NCI-H1694 treated with DMSO at 0.1 percent for 48 hours (cell line): ENCODE measurements at places on chromosomes 11 and 22.

- no peak for DNase-seq
These were observed 653 bp downstream of the NAGA start for GRCh38 chr22:42069801-42070516.

DNA sequence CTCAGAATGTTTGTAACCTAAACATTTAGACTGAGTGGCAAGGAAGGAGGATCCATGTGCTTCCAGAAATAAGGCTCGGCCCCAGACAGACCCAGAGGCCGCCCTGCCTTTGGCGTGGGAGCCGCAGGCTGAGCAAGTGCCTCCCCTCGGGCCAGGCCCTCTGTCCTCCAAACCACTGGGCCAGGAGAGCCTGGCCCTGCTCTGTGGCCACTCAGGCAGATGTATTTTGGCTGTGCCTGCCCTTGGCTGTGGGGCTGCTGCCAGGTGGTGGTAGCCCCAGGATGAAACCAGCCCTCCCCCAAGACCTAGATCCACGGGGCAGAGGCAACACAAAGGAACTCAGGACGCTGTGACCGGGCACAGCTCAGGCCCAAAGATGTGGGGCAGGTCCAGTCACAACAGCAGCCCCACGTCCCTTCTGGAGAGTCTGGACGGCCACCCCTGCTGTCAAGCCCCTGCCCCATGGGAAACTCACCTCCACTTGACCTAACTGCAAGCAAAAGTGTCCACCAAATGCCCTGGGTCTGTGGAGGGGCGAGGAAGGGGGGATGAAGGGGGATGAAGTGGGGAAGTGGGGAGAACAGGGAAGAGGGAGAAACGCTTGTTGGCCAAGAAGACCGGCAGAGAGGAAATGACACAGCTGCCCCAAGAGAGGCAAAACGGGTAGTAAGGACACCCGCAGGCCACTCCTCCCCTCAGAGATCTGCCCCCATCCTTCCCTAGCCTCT lies 24.0 kb downstream of the PISD start:
- no peak for DNase-seq

- no peak for DNase-seq
These were observed 53.5 kb downstream of the MYH9 start for GRCh38 chr22:36334081-36334820.

DNA sequence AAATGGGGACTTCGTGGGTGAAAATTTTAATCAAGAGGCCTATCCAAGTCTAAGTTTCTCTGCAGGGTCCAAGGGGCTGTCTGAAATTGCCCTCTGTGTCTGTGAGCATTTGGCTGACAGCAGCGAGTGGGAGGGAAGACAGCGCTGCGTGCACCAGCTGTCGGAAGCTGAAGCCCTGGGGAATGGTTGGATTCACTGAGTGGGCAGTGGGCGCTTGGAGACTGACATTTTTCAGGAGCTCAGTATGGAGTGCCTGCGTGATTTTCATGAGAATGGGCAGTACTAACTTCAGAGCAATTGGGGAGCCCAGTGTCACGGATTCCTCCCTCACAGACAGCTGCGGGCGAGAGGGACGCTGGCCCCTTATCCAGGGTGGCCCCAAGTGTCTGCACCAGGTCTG lies 388.8 kb upstream of the B3GAT1 start:
- no peak for DNase-seq

DNA sequence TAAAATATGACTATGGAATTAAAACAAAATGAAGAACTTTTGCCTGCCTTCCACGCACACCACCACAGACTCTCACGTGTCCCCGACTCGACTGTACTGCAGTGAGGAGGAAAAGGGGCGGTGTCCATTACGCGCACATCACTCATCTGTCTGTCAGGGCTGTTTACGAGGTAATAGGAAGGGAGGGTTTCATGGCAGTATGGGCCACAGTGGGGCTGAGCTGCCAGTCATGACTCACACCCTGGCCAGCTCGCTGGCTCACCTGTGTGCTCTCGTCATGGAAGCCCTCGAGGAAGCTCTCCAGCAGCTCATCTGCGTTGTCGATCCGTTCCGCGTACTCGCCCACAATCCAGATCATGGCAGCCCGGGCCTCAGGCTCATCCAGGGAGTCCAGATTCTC lies 33.5 kb upstream of the RASL10A start:
- no peak for DNase-seq

- no peak for DNase-seq
These were observed 136.8 kb downstream of the CD44 start for GRCh38 chr11:35275786-35276170.

DNA sequence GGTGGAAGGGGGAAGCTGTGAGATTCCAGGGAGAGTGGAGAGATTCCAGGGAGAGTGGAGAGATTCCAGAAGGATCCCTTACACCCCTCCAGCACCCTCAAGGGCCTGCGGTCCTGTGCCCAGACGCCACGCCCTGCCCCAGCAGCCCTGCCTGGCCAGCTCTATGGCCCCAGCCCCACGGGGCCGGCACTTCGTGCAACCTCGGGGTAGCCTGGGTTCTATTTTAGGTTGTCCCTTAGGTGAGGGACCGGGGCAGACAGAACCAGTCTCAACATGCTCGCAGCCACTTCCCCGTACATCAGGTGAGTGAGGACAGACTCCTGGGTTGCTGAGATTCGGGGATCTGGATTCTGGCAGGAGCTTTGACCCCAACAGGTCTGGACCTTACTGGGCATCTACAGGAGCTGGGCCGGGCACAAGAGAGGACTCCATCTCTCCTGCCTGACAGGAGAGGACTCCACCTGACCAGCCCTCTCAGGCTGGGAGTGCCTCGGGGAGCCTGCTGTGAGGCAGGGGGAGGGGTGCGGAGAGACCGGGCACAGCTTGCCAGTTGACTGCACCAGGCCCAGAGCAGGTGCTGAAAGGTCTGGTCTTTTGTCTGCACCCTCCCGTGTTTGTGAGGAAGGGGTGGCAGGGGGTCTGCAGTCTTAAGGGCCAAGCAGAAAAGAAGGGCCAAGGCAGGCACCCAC lies 8.5 kb upstream of the ADORA2A start:
- DNase-seq, result no peak

- no peak for DNase-seq
These were observed 15.2 kb downstream of the SERPINH1 start for GRCh38 chr11:75577207-75577606.

GRCh38 chr11:105881027-105881426 lies 141.0 kb downstream of the MSANTD4 start:
- DNase-seq, result no peak

GRCh38 chr22:48887394-48888332 lies 940.0 kb downstream of the BRD1 start:
- DNase-seq, result no peak

- no peak for DNase-seq
These were observed 8.3 kb downstream of the DTX4 start for GRCh38 chr11:59180168-59180776.

DNA sequence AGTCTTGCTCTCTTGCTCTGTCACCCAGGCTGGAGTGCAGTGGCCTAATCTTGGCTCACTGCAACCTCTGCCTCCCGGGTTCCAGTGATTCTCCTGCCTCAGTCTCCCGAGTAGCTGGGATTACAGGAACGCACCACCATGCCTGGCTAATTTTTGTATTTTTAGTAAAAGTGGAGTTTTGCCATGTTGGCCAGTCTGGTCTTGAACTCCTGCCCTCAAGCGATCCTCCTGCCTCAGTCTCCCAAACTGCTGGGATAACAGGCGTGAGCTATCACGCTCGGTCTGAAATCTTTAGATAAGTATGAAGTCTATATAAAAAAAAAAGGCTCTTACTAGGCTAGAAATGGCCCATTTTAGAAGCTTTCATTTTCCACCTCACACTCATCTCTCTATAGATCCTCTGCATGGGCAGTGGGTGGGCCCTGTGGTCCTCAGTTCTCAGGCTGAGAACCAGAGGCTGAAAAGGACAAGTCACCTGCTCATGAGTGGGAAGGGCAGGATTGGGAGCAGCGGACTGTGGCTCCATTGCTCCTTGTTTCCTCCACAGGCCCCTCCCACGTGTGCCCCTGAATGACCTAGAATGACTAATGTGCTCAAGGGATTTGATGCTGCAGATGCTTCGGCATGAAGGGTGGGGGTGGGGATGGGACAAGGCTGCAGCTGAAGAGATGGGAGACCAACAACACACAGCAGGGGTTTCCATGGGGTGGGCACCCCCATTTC lies 19.8 kb upstream of the PRAME start:
- DNase-seq, result no peak
